ENCODE measurements at places on chromosomes 1 and 21. TPM values are rescaled to one million over a fixed set of nuclear protein-coding genes. Genes with fewer than 3 reads are reported as not detected.

The PALMD gene
- total RNA-seq: 1.1 TPM

The BATF3 gene
- total RNA-seq: 3.9 TPM

The AKNAD1 gene
- total RNA-seq: 0.78 TPM

The CYP4A22 gene
- not detected for total RNA-seq

The PDC gene
- total RNA-seq: not detected

The REN gene
- not detected for total RNA-seq

The GUCA2A gene
- not detected for total RNA-seq

The CELSR2 gene
- total RNA-seq: 1.8 TPM

The S100A4 gene
- 25.1 TPM for total RNA-seq

The HTR6 gene
- not detected for total RNA-seq

The CRYAA gene
- not detected for total RNA-seq

The C1QC gene
- not detected for total RNA-seq

The DAB1 gene
- not detected for total RNA-seq

The MARCKSL1 gene
- total RNA-seq: 127 TPM

The TSSK3 gene
- not detected for total RNA-seq

The WNT2B gene
- total RNA-seq: 0.39 TPM

The LGALS8 gene
- total RNA-seq: 71.9 TPM

The TACSTD2 gene
- total RNA-seq: 9.7 TPM

The SLC45A1 gene
- 4.3 TPM for total RNA-seq

The KCNJ9 gene
- not detected for total RNA-seq

The PCNX2 gene
- 10.9 TPM for total RNA-seq

The OLIG2 gene
- not detected for total RNA-seq

The ELAPOR1 gene
- total RNA-seq: 0.13 TPM

The NFASC gene
- total RNA-seq: 1.2 TPM

The LMX1A gene
- not detected for total RNA-seq

The ADIPOR1 gene
- 64.0 TPM for total RNA-seq

The GSTM4 gene
- 30.3 TPM for total RNA-seq

The KRTAP21-2 gene
- total RNA-seq: not detected

The EPRS1 gene
- 59.1 TPM for total RNA-seq

The SLC1A7 gene
- not detected for total RNA-seq

The FCRL4 gene
- not detected for total RNA-seq

The SARS1 gene
- total RNA-seq: 183 TPM

The S100A7A gene
- total RNA-seq: not detected

The EFCAB14 gene
- 36.6 TPM for total RNA-seq

The IFT25 gene
- 12.1 TPM for total RNA-seq

The P3H1 gene
- total RNA-seq: 182 TPM

The NTRK1 gene
- total RNA-seq: 0.56 TPM

The PLA2G2A gene
- total RNA-seq: not detected

The RAB3B gene
- total RNA-seq: 3.9 TPM

The ATP6V1G3 gene
- not detected for total RNA-seq

The C1orf226 gene
- 1.7 TPM for total RNA-seq

The INKA2 gene
- total RNA-seq: 1.8 TPM

The LRRC39 gene
- not detected for total RNA-seq

Measured in epithelial cell of alveolus of lung (primary cell).